ENCODE measurements at places on chromosomes 7 and 10.

GRCh38 chr7:46209611-46210388, 288.7 kb upstream of the IGFBP3 start:
- no peak for DNase-seq

DNA sequence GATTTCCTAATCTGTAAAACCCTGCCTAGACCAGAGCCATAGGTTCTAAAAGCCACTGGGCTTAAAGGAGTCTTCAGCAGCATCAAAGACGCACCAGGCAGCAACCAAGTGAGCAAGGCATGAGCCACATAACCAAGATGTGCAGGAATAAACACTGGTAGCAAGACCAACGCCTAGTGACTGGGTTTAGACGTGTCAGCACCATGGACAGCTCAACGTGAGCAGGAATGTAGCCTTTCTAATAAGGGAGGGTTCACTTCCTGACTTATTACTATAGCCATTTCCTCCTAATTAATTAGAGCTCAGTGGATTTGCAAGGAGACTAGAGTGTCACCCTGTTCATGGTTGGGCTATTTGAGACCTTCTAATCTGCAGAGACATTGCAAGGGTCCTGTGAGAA, 223.7 kb downstream of the LHFPL3 start:
- DNase-seq: no peak

- DNase-seq: no peak
Observed at GRCh38 chr7:80659120-80660055, 20.9 kb downstream of the CD36 start.

DNA sequence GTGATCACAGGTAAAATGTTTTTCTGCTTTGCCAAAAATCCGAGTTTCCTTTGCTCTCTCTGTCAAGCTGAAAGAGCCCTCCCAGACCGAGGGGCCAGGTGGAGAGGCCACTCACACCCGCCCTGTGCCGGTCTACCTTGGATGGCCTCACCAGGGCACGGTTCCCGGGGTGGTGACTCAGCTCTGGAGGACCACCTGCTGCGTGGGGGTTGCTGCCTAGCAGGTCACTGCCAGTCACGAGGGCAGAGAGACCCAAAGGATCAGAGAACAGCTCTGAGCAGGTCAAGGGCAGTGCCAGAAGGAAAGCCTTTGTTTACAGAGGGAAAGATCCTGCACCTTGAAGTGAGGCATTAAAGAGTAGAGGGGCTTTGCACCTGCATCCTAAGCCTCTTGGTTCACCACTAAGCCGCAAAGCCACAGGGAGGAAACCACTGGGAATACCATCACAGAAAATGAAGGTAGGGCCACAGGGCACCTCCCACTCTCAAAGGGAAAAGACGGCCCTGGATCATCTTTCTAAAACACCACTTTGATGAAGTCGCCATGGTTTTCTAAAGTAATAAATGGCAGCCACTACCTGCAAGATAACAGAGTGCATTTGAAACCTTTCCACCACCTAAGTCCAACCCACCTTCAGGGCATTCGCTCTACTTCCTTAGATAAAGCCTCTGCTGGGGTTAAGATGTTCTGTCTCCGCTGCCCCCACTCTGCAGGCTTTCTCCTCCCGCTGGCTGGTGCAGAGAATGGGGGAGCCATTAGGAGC, 160.3 kb upstream of the KLF14 start:
- DNase-seq: no peak

DNA sequence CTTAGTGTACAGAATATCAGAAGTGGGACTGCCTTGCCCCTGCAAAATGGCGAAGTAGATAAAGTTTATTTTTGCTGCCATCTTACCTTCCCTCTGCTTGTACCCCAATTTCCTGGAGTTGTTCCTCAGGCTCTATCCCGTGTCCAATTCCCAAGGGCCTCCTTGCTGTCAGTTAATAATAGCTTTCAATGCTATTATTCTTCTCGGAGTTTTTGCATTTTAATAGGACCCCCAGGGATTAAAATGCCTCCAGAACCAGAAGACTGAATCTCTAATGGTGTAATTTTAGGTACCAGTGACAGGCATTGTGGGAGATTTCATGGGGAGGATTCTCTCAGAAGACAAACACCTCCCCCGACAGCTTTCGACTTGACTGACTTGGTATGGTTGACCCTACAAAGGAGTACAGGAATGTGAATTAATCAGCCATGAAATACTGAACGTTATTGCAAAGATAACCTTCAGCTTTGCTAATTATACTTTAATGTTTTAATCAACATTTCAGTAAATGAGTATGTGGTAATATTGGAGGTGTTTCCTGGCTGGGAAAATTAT, 75.2 kb downstream of the ZNF22 start:
- no peak for DNase-seq

DNA sequence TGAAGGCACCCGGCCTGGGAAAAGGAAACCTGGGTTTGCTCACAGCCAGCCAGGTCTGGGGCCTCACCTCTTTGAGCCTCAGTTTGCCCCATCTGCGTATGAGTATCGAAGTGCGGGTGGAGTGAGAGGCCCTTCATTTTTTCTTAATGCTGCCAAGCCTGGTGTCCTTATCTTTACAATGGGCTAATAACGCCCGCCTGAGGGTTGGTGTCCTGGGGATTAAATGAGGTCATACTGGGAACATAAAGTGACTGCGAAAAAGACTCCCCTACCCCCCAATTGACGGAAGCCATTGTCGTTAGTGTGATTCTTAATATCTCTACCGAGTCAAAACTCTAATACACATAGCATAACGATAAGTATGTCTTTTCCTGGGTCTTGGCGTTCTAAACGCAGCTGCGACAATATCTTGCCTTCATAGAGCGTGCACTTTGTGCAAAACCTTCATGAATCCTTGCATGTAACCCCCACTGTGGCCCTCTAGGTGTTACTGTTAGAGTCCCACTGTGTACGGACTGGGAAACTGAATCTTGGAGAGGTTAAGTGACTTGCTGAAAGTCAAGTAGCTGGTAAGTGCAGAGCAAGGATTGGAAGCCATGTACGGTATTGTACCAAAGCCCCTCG, 11.4 kb upstream of the GRB10 start:
- DNase-seq: no peak

- no peak for DNase-seq
Observed at GRCh38 chr7:127409629-127410028, 17.1 kb upstream of the ZNF800 start.

GRCh38 chr7:246451-246850, 43.5 kb upstream of the FOXL3 start:
- DNase-seq: no peak

DNA sequence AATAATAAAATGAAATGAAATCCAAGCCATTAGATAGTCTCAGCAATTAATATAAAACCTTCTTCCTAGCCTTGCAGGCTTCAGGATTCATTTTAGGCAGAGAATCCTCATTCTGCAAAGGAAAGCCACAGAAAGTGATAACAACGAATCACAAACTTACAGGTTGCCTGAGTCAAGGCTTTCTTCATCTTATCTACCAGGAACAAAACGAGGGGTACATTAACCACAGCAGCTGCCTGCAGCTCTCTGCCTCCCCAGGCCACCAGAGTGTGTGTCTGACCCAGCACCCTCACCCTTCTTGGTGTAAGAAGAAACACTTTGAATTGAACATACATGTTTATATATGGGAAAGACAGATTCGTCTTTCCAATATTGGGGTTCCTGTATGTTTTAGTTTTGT, 12.5 kb upstream of the TNS3 start:
- no peak for DNase-seq

DNA sequence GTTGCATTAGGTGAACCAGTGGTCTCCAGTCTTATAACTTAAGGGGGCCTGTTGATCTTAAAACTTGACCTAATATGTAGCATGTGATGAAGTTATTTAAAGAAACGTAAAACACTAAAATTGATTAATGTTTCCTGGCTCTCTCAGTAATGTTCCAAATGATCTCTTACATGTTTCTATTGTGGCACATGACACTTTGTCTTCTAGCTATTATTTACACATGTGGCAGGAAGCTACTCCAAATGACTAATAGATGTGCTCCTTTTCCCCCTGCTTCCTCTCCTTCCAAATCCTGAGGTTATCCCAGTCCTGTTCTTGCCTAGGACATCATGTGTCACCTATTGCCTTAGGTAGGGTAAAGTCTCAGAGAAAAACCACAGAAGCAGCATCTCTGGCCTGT, 89.4 kb downstream of the FAS start:
- DNase-seq: no peak

GRCh38 chr10:97278491-97278989, 13.9 kb downstream of the ARHGAP19 start:
- DNase-seq: peak; percentile 35

GRCh38 chr10:132944510-132944909, 2.1 kb upstream of the CFAP46 start:
- DNase-seq: no peak

- DNase-seq: no peak
Observed at GRCh38 chr7:116771640-116772039, 90.7 kb upstream of the CAPZA2 start.

DNA sequence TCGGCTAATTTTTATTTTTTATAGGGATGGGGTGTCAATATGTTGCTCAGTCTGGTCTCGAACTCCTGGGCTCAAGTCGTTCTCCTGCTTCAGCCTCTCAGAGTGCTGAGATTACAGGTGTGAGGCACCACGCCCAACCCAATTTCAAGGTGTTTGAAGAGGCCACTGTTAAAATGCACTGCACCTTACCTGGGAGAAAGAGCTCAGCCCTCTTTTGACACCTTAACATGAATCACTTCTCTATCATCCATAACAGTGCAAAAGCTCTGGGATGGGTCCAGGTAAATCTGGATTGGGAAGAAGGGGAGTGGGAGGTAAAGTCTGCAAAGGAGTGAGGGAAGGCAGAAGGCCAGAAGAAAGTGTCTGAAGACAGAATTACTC, 557 bp upstream of the ZNF282 start:
- DNase-seq: no peak

- DNase-seq: peak; percentile 31
Observed at GRCh38 chr10:71631007-71631861, 88.3 kb downstream of the C10orf105 start.

- DNase-seq: no peak
Observed at GRCh38 chr10:33377658-33378025, 43.2 kb upstream of the NRP1 start.

- DNase-seq: no peak
Observed at GRCh38 chr10:125343118-125343925, 183.0 kb upstream of the CTBP2 start.

DNA sequence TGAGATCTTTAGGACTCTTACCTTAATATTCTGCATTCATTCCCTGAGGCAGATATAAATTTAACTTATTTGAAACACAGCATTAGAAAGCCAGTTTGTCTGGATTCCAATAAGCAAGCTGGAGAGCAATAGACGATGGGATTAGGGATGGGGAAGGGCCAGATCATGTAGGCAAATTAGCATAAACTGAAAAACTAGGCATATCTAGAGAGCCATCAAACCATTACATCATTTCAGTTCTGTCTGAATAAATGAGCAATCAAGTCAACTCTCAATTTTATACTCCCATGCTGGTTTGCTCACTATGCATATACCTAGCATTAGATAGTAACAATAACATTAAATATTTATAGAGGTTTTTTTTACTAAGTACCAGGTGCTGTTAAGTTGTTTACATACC, 583.6 kb upstream of the LRRN3 start:
- peak; percentile 1 for DNase-seq

DNA sequence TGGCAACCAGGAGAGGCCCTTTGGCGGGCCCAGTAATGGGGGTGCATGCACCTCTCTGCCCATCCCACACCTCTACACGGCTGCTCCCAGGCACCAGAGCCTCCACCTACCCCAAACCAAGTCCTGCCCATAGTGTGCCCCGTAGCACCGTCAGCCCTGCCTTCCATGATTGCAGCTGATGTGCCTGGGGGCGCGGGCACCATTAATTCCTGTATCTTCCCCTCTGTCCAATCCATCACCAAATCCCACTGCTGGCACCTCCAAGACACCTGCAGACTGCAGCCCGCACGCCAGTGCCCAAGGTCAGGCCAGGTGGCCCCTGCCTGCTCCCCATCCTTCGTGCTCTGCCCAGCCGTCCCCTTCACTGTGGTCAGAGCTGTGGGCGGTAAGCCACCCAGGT, 533.0 kb downstream of the PTPRN2 start:
- DNase-seq: no peak

DNA sequence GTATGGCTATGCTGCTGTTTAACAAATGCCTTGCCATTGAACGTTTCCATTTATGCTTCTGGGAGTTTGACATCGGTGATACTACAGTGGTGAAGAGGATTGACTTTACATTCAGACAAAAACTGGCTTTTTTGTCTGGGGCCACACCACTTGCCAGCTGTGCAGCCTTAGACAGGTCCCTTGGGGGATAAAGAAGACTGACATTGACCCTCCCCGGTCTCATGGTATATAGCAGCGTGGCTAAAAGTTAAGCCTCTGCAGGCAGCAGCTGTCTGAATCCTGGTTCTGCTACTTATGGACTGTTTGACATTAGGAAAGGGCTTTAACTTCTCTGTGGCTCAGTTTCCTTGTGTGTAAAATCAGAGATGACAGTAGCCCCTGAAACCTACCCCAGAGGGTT, 42.0 kb upstream of the PTF1A start:
- DNase-seq: no peak

DNA sequence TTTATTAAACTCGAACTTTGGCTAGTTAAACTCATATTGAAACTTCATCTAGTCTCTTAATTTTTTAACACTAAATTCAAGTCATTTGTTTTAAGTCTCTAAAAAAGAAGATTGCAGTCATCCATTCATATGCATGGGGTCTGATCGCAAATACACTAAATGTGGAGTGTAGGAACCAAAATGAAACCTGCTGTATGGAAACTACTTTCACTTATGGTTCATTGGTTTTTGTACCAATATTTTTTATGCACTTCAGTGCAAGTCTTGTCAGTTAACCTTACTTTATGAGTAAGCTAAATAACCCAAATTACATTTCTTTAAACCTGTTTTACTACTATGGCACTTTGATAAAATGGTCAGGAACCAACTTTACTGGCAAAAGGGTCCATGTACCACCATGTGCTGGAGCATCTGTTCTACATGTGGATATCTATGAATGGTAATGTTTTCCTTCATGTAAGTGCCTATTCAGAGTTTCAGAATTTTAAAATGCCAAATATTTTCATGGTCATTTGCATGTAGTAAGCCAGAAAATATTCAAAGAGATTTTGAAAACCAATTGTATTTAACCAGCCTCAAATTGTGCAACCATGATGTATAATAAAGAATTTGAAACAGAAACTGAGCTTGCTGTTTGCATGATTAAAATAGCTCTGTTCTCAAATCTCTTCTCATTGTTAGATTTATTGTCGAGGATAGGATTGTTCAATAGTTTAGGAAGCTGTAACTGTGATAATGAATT, 7.6 kb upstream of the SUPV3L1 start:
- DNase-seq: no peak

GRCh38 chr7:28776463-28777157, 181.5 kb downstream of the TRIL start:
- no peak for DNase-seq

GRCh38 chr10:15265056-15265455, 96.6 kb upstream of the NMT2 start:
- no peak for DNase-seq

DNA sequence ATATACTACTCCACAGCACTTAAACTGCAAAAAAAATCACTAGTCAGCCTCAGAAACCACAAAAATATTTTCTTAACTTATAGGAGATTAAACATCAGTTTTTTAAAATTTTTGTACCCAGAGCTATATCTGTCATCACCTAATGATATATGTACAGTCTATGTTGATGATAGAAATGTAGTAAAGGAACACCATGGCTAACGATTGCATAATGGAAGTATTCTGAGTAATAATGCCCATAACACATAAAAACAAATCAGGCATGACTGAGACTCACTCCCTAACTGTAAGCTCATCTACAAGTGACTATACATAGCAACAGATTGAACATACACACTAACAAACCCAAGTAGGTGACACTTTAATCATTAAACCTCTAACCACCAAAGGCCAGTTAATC, 51.3 kb downstream of the TSPAN12 start:
- no peak for DNase-seq
